ENCODE measurements at places on chromosomes 1 and 21. TPM values are rescaled to one million over a fixed set of nuclear protein-coding genes. Genes with fewer than 3 reads are reported as not detected.

DNA sequence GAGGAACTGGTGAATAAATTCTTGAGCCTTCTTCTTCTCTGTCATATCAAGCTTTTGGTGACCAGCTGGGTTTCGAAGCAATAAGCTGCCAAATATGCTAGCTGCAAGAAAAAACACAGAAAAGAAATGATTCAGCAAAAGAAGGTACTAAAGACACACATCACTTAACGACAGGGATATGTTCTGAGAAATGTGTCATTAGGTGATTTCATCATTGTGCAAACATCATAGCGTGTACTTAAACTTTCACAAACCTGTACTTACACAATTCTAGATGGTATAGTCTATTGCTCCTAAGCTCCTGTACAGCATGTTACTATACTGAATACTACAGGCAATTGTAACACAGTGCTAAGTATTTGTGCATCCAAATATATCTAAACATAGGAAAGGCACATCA lies 2.9 kb upstream of the MTF1 start:
- no peaks in the 10 kb centered on the region for H3K27me3 ChIP-seq
- no peak overlapping the region for H3K4me3 ChIP-seq
- DNase-seq = no peak
- H3K27ac ChIP-seq = no peak overlapping the region

GRCh38 chr1:38284953-38285352 lies 238.4 kb upstream of the POU3F1 start:
- H3K36me3 ChIP-seq = peaks cover 5% of the 10 kb centered on the region
- H3K27me3 ChIP-seq = peaks cover 2% of the 10 kb centered on the region
- no peak for DNase-seq
- H3K4me1 ChIP-seq = peaks cover 48% of the 10 kb centered on the region

GRCh38 chr1:109896681-109897080 lies 14.0 kb upstream of the CSF1 start:
- DNase-seq = no peak
- H3K36me3 ChIP-seq = no peaks in the 10 kb centered on the region
- peaks cover 5% of the 10 kb centered on the region for H3K27me3 ChIP-seq
- no peaks in the 10 kb centered on the region for H3K4me1 ChIP-seq
- no peak overlapping the region for H3K27ac ChIP-seq

GRCh38 chr1:58768971-58769808 lies 14.7 kb downstream of the JUN start:
- no peak overlapping the region for H3K4me3 ChIP-seq
- peak; percentile 90 for DNase-seq
- no peaks in the 10 kb centered on the region for H3K36me3 ChIP-seq

DNA sequence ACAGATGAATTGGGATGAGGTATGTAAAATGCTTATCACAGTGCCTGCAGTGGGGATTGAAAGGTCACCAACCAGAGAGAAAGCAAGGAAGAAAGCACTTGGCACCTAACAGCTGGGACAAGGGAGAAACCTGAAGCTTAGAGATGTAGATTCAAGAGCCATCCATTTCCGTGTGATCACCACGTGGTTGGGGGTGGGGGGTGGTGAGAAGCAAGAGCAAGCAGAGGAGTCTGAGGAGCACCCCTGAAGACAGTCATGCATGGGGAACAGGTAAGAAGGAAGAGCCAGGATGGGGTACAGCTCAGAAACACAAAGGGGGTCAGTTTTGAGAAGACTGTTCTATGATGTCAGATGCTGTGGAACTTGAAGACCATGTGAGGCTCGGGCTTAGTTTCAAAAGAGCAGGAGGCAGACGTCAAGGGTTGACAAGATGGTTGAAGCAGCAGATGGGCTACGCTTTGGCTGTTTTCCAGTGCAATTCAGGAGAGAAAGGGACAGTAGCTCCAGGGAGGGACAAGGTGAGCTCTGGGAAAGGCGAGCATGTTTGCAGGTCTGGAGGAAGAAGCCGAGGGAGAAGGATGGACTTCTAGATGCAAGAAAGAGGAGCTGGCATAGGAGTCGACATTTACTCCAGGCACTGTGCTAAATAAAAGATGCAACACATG lies 17.4 kb downstream of the KANK4 start:
- H3K27ac ChIP-seq = no peak overlapping the region
- H3K4me1 ChIP-seq = 0 out of 2 replicates have a peak, but pooled peaks cover 4% of the 10 kb centered on the region
- no peak overlapping the region for H3K4me3 ChIP-seq
- DNase-seq = no peak
- no peaks in the 10 kb centered on the region for H3K27me3 ChIP-seq

LAMB3 gene
- total RNA-seq = 0.85 TPM

- H3K4me3 ChIP-seq = peak overlapping the region; percentile 81
- no peak for DNase-seq
- peaks cover 50% of the 10 kb centered on the region for H3K36me3 ChIP-seq
- H3K27me3 ChIP-seq = no peaks in the 10 kb centered on the region
These were observed 671 bp upstream of the PYGO2 start for GRCh38 chr1:154962156-154962749.
